Right ventricle myocardium superior (tissue), 1 donor: ENCODE measurements at places on chromosomes 5 and 9. TPM values are rescaled to one million over a fixed set of nuclear protein-coding genes. Genes with fewer than 3 reads are reported as not detected.

Gene FAM81B
- total RNA-seq, result 18.8 TPM

Gene SH3GL2
- total RNA-seq, result not detected

Gene MARCOL
- total RNA-seq, result not detected

Gene INSL6
- not detected for total RNA-seq
